ENCODE measurements at places on chromosomes 12 and 14.

GRCh38 chr12:52870361-52871290 is 21.8 kb upstream of the KRT78 start:
- DNase-seq, result peak; percentile 84

DNA sequence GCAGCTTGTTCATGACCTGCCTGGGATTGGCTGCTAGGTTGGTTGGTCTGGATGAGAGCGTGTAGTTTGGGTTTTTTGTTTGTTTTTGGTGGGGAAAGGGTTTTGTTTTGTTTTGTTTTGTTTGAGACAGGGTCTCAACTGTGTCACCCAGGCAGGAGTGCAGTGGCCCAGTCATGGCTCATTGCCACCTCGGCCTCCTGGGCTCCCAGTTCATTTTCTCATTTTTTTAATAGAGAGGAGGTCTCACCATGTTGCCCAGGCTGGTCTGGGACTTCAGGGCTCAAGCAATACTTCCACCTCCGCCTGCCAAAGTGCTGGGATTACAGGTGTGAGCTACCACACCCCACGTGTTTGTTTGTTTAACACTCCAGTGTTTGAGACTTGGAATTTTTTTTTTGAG is 3.8 kb downstream of the DYNC1H1 start:
- no peak for DNase-seq

DNA sequence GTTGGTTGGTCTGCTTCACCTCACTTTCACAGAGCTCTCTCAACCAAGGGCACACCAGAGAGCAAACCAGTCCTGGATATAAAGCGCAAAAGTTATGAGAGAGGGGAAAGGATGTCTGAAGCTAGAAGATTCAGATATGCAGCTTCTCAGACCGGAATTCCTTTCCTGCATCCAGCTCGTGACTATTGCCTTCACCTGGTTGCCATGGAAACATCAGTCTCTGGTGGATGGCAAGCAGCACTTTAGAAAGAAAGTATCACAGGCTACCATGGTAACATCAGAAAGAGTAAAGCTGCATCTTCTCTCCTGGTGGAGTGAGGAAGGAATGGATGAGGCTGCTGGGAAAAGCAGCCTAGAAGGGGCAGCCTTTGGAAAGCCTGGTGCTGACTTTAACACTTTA is 13.7 kb downstream of the REM2 start:
- no peak for DNase-seq

DNA sequence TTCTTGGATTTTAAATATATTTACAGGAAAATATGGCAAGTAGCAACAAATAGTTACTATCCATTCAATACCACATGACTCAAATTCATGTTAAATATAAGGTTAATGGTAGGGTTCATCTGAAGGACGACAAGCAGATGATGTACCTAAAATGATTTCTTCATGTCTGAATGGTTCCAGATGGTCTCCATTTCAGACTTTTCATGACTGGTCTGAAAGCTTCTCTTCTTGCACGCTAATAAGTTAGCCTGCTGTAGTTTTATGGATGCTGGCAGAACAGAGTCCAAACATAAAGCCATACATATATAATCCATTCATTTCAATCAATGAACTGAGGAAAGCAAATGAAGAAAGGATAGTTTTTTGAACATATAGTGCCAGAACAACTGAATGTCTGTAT is 257.0 kb upstream of the MGAT4C start:
- DNase-seq, result no peak

GRCh38 chr12:33654313-33654712 is 214.7 kb upstream of the SYT10 start:
- no peak for DNase-seq

DNA sequence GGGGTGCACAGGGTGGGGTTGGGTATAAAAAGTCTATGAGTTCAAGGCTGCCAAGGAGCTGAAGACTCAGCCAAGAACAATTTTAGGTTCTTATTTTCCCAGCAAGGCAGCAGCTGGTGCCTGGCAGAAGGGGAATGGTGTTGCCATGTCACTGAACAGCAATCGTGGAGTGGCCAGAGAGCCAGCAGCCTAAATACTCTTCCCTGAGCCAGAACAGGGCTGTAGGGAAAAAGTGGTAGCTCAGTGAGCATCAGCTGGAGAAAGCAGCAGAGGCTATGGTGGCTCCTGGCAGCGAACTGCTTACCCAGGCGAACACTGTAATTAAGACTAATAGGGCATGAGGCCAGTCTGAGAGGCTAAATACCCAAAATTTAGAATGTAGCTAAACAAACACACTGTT is 334.9 kb downstream of the RMST start:
- DNase-seq, result no peak

DNA sequence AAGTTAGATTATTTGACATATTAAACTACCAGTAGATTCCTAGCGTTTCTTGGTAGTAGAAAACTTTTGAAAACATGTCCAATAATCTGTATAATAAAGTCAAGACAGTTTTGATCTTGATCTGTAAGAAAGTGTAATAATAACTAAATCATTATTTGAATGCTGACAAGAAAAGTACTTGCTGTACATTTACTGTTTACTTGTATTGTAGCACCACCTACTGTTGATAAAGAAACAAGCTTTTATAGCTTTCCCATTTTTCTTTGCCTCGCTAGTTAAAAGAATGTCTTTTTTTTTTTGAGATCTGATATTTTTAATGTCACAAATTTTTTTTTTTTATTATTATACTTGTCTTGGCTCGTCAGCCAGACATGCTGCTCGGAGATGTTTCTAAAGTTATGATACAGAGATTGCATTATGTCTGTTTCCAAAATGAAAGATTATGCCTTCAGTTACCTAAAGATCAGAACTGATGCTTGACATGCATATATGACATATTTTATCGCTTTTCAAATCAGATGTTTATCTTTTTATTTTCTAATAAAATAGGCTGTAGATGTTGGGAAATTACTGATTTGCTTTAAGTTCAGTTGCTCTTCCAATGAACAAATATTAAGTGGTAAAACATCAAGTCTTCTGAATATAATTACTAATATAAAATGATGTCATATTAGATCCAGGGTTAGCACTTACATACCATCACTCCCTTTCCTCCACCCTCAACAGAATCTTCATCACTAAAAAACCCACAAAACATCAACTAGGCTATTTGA is 140.5 kb downstream of the AKAP6 start:
- peak; percentile 41 for DNase-seq

DNA sequence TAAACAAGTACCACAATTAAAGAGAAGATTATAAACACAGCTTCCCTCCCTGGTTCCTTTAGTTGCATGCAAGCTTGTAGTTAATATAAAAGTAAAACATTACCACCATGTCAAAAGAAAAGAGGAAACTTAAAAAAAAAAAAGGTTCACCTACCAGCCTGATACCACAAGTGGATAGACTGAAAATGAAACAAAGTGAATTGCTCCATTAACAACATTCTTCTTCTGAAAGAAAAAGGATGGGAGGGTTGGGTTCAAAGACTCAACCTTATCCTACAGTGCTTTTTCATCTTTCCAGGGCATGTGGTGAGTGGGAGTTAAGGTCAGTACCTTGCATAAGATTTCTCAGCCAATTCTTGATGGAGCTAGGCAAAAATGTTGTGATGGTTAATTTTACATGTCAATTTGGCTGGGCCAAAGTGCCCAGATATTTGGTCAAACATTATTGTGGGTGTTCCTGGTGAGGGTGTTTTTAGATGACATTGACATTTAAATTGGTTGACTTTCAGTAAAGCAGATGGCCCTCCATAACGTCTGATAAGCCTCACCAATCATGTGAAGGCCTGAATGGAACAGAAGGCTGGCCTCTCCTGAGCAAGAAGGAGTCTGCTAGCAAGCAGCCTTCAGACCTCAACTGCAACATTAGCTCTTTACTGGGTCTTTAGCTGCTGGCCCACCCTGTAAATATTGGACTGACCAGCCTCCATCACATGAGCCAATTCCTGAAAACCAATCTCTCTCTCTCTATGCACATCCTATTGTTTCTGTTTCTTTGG is 28.8 kb downstream of the VCPKMT start:
- peak; percentile 57 for DNase-seq

DNA sequence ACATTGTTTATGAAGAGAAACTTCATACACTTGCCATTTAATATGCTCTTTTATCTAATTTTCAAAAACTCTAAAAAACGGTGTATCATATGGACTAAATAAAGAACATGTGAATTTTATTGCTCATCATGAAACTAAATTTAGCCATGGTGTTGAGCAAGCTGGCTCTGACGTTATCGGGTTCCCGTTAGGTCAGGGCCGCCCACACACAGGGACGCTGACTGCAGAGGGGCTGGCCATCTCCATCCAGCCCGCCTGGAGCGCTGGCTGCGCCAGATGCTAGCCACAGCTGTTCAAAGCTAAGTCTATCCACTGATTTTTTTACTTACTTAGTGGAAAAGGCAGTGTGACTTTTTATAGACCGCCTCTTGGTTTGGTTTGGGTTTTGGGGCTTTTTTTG is 36.5 kb upstream of the DYNC1H1 start:
- DNase-seq, result no peak

- DNase-seq, result no peak
Measured at GRCh38 chr14:48970943-48971342, 615.2 kb downstream of the RPS29 start.

GRCh38 chr14:73833530-73834260 is 17.9 kb upstream of the PTGR2 start:
- no peak for DNase-seq

GRCh38 chr14:73003681-73004080 is 23.2 kb downstream of the ZFYVE1 start:
- peak; percentile 90 for DNase-seq

DNA sequence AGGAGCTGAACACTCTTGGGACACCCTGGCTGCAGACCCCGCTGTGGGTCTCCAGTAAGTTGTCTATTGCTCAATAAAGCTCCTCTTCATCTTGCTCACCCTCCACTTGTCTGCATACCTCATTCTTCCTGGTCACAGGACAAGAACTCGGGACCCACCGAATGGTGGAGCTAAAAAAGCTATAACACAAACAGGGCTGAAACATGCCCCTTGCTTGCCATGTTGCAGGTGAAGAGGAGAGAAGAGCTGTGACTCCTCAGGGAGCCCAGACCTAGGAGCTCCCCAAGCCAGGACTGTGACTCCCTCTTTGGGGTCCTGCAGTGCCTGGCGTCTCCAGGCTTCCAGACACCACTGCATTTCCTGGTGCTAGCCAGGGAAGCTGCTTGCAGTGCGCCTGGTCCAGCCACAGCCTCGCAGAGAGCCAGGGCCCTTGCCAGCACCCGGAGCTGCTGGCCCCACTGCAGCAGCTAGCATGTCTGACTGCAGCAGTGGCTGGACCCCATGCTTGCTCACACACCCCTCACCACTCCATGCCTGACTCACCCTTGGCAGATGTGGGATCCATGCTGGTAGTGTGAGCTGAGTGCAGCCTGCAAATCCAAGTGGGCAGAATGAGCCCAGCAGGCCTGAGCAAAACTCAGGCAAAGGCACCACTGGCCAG is 37.1 kb upstream of the OR5AU1 start:
- DNase-seq, result no peak

GRCh38 chr14:102891556-102891955 is 30.9 kb upstream of the AMN start:
- no peak for DNase-seq

DNA sequence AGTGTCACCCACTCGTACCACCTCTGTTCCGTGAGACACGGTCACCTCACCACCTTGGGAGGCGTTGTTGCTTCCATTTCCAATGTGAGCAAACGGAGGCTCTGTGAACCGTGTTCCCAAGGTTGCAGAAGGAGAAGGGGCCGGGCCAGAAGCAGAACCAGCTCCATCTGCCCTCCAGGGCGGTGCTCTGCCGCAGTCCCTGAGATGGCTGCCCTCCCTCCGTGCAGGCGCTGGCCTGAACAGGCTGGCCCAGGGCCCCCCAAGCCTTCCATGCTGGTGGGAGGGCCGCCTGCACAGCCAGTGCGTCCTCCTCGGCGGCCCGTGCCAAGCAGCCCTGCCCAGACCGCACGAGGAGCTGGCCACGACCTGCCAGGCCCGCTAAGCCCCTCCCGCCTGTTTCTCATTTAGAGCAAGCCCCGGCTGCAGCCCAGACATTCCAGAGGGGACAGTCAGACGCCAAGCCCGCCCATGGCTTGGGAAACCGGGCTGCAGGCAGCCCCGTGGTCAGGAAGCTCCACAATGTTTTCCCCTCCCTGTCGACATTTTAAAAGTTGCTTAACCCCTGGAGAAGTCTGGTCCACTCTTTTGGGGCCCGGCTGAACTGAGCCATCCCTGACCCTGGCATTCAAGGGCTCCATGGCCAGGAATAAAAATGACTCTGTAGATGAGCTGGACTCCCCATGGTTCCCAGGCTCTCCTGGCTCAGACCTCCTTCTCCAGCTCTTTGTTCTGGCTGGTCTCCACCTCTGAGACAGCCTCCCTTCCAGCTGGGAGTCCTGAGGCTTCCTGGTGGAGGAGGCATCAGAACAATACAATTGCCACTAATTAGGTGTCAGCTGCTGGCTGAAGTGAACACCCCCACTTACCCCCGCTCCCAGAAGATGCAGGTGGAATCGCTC is 236.0 kb downstream of the BCL11B start:
- DNase-seq, result no peak

DNA sequence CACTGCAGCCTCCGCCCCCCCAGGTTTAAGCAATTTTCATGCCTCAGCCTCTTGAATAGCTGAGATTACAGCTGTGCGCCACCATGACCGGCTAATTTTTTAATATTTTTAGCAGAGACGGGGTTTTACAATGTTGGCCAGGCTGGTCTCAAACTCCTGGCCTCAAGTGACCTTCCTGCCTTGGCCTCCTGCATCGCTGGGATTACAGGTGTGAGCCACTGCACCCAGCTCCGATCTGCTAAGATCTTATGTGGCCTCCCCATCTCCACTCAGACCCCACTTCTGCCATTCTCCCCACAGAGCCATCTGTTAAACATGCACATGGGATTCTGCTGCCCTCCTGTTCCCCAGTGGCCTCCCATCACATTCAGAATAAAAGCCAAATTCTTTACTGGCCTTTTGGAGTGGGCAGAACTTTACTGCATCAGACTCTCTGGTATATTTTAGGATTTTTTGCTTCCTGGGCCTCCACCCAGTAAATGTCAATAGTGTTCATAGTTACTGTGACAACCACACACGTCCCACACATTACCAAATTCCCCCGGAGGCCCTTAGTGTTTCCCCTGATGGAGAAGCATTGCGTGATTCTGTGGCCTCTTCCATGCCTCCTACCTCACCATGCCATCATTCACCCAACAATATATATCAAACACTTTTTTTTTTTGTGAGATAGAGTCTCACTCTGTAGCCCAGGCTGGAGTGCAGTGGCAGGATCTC is 96.3 kb downstream of the PTPN11 start:
- no peak for DNase-seq

GRCh38 chr12:16086462-16086861 is 175.3 kb downstream of the DERA start:
- DNase-seq, result no peak

GRCh38 chr14:92004062-92004461 is 35.8 kb downstream of the TRIP11 start:
- DNase-seq, result no peak

- no peak for DNase-seq
Measured at GRCh38 chr12:112179341-112179740, 54.0 kb downstream of the TRAFD1 start.

GRCh38 chr14:68630611-68631393 is 162.1 kb downstream of the ZFP36L1 start:
- no peak for DNase-seq

- no peak for DNase-seq
Measured at GRCh38 chr12:61915420-61915819, 344.8 kb upstream of the USP15 start.

GRCh38 chr12:78403136-78403535 is 461.4 kb upstream of the SYT1 start:
- no peak for DNase-seq

- DNase-seq, result no peak
Measured at GRCh38 chr14:42792166-42792565, 1185.5 kb downstream of the LRFN5 start.

All from hematopoietic multipotent progenitor cell treated with erythropoietin and hydrocortisone succinate and interleukin-3 and kit ligand, for 15 days (in vitro differentiated cells).